ENCODE measurements at places on chromosomes 2 and 18.
A peak's percentile ranks its signal among the peaks of the same experiment; 100 is the strongest.

GRCh38 chr18:10315522-10315921 lies 138.9 kb upstream of the APCDD1 start:
- DNase-seq, result no peak

- no peak for DNase-seq
These were observed 19.1 kb downstream of the LPIN1 start for GRCh38 chr2:11765501-11765900.

- DNase-seq, result no peak
These were observed 663 bp downstream of the NUP35 start for GRCh38 chr2:183124957-183125255.

DNA sequence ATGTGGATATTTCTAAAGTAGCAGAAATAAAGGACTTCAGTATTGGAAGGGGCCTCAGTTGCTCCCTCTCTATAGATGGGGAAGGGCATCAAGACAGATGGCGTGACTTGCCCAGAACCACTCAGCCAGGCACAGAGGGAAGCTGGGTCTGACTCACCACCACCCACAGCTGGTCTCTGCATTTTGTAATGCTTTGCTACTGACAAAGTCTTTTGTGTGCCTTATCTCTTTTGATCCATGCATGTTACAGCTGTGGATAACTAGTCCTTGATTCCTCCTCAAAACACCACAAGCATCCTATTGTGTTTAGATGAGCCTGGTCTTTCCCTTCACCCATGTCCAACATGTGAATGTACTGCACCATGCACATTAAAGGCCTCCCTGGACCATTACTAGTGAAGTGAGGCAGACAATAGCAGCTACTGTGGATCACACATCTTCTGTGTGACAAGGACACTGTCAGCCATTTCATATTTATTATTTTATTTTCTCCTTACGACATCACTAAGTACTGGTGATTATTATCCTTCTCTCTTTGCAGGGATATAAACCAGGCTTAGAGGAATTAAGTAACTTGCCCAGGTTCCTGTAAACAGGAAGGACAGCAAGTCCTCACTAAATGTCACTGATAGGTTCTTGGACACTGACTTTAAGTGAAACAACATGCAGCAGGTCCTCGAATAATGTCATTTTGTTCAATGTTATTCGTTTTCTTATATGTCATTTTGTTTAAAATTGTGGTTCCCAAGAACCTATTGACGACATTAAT lies 29.6 kb upstream of the IL37 start:
- peak; percentile 7 for DNase-seq

GRCh38 chr18:31512203-31512764 lies 14.3 kb downstream of the DSG2 start:
- DNase-seq, result no peak

DNA sequence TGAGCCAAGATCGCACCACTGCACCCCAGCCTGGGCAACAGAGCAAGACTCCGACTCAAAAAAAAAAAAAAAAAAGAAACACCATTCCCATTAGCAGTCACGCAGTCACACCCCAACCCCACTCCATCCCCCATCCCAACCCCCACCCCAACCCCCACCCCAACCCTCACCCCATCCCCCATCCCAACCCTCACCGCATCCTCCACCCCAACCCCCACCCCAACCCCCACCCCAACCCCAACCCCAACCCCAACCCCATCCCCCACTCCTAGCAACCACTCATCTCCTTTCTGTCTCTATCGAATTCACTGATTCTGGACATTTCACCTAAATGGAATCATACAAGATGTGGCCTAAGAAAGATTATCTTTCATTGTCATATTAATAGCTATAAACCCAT lies 25.9 kb upstream of the ATP9B start:
- no peak for DNase-seq

- DNase-seq, result no peak
These were observed 196.4 kb downstream of the HRH4 start for GRCh38 chr18:24656551-24657443.

- DNase-seq, result no peak
These were observed 21.5 kb upstream of the BIN1 start for GRCh38 chr2:127128445-127128904.

- DNase-seq, result no peak
These were observed 199.8 kb upstream of the NRP2 start for GRCh38 chr2:205482399-205483081.

DNA sequence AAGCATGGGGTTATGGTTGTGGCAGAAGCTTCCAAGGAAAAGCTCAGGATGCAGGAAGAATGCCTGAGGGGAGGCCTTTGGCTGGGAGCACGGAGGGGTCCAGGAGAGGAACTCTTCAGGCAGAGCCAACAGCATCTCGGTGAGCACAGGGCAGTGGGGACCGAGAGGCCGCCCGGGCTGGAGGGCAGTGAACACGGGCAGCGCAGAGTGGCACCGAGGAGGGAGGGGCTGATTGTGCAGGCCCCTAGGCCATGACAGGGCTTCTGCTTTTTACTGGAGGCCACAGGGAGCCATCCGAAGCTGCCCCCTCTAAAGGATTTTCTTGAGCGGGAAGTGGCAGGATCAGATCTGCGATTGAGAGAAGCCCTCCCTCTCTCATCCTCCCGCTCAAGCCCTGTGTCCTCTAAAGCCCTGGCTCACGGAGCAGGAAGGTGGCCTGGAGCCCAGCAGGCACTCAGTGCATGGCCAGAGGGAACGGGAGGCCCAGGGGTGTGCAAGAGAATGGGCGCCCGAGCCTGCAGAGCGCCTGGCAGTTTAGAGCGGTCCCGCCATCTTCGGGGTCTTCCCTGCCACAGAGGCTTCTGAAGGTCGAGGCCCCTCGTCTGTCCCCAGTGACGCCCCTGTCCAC lies 110.0 kb upstream of the STON1 start:
- DNase-seq, result no peak

DNA sequence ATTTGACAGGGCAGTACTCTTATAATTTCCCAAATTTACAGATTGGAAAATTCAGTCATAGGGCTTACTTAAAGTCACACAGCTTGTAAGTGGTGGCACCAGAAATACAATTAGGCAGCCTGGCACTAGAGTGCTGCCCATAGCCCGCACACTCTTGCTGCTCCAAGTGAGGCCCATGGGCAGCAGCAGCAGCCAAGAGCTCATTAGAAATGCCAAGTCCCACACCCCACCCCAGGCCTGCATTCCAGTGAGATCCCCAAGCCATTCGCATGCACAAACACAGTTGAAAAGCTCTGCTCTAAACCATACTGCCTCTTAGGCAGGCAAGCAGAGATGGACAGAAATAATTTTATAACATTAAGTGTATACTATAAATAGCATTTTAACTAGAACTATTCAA lies 379.3 kb upstream of the PKDCC start:
- DNase-seq, result no peak

DNA sequence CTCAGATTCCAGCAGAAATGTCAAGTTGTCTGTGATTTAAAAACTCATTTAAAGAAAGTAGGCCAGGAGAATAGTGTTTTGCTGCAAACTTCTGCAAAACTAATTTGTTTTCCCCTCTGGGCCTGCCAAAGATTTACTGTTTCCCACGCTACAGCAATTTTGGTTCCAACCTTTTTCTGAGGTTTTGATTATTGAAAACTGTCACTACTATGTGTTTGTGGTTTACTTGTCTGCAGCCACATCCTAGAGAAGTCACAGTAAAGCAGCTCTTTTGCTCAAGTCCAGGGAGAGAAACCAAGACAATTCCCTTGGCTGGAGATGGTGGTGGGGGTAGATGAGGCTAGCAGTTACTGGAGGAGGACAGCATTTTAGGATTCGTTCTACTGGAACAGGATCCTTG lies 12.8 kb downstream of the IL1R2 start:
- no peak for DNase-seq

GRCh38 chr2:8575834-8576423 lies 105.9 kb upstream of the ID2 start:
- peak; percentile 49 for DNase-seq

- no peak for DNase-seq
These were observed 12.2 kb upstream of the SKOR2 start for GRCh38 chr18:47263430-47264307.

GRCh38 chr2:222993920-222994650 lies 57.9 kb upstream of the KCNE4 start:
- DNase-seq, result peak; percentile 25

- no peak for DNase-seq
These were observed 287.0 kb upstream of the SLC14A2 start for GRCh38 chr18:45328296-45328695.

DNA sequence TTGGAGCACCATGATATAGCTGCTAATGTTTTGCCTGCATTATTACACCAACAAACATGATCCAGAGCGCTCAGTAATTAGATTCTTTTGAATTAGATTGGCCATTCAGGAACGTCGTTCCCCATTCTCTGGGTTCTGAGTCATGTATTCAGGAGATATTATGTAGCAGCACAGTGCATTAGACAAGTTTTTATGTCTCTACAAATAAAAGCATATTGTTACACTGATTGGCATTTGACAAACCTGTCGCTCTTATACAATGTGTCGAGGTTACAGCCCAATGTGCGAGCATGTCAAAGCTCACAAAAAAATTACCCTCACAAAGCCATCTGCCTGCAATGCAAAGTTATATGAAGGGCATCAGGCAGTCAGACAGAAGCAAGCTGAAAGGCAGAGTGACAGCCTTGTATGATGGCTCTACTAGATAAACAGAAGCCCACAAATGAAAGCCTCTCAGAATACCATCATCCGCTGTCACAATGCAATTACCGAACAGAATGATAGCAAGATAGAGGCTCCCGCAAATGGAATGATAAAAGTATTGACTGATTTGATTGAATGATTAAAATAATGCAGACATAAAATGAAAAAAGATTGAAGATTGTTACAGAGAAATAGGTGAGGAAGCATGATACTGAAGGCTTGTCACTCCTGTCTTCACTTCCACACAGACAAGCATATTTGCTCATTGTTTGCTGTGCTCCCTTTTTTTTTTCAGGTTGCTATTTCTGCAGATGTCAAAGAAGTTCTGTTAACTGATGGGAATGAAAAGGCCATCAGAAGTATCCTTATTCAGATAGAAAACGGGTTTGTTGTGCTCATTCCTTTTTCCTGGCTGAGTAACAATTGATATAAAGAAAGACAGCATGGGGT lies 234.6 kb upstream of the SIX3 start:
- no peak for DNase-seq

DNA sequence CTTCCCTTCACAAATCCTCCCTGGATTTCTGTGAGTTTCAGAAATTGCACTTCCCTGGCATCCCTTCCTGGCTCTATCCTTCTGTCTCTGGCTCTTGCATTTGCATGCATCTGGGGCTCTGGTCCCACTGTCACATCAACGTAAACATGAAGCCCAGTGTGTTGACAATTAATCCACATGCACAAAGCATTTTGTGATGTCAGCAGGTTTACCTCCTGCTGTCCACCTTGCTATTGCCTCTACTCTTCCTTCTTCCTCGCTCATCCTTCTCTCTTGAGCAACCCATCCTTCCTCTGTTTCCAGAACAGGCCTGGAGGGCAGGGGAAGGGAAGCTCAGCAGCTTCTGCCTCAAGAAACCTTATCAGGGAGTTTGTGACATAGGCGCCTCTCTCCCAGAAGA lies 111.7 kb upstream of the ATP5MC3 start:
- DNase-seq, result no peak

GRCh38 chr2:46981662-46982350 lies 66.2 kb upstream of the MCFD2 start:
- no peak for DNase-seq

- no peak for DNase-seq
These were observed 416.6 kb upstream of the MEX3C start for GRCh38 chr18:51614033-51614432.

- no peak for DNase-seq
These were observed 232.7 kb downstream of the MBD2 start for GRCh38 chr18:53991805-53992204.

- DNase-seq, result no peak
These were observed 36.8 kb downstream of the NFATC1 start for GRCh38 chr18:79432376-79433120.

DNA sequence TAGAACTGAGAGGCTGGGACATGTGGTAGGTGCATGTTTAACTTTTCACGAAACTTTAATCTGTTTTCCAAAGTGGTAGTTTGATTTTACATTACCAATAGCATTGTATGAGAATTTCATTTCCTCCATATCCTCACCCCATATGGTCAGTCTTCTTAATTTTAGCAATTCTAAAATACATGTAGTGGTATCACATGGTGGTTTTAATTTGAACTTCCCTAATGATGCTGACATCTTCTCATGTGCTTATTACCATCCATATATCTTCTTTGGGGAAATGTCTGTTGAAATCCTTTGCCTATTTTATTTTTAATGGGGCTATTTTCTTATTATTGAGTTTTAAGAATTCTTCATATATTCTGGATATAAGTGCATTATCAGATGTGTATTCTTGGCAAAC lies 89.3 kb downstream of the BCL2L11 start:
- no peak for DNase-seq

All from anterior cingulate cortex (tissue), 58 donors.